Hepatic stellate cell (primary cell): ENCODE measurements at places on chromosomes 11 and 22.

DNA sequence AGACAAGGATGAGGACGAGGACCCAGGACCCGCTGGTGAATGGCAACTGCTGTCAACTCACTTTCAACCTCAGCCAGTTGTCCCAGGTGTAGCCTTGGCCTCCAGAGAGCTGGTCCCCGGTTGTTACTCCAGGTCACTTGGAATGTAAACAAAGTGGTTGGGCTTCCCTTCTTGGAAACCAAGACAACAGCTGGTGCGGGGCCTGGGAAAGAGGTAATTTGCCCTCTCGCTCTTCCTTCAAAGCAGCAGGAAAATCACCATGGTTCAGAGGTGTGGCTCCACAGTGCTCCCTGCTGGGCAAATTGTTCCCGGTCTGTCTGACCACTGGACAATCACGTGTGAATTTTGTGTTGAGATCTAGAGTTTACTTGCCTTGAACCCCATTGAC, 15.0 kb downstream of the SLC1A2 start:
- DNase-seq: no peak

GRCh38 chr22:39825661-39826102, 67.9 kb downstream of the ENTHD1 start:
- DNase-seq: no peak

GRCh38 chr22:49517211-49517610, 310.5 kb downstream of the BRD1 start:
- DNase-seq: no peak

DNA sequence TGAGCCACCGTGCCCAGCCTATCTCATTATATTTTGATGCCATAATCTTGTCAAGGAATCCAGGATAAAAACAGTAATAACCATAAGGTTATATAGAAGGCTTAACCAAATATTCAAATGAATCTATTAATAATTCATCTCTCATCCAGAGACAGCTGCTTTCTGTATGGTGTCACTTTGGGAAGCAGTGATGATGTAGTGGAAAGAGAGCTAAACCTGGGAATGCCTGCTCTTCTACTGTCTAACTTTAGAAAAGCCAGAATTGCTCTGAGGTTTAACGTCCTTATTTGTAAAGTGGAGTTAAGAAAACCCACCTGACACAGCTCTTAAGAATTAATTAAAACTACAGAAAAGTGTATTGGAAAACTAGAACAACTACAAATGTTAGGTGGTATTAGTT, 29.3 kb upstream of the OR10D3 start:
- no peak for DNase-seq

GRCh38 chr11:22049276-22049675, 143.6 kb upstream of the ANO5 start:
- no peak for DNase-seq

- DNase-seq: no peak
Observed at GRCh38 chr11:494761-495536, 12.1 kb downstream of the RNH1 start.
